ENCODE measurements at places on chromosomes 6 and 20. TPM values are rescaled to one million over a fixed set of nuclear protein-coding genes. Genes with fewer than 3 reads are reported as not detected.

SNAP91 gene
- 88.6 TPM for polyA plus RNA-seq

KCNK15 gene
- not detected for polyA plus RNA-seq

CYP24A1 gene
- polyA plus RNA-seq, result not detected

ZBTB46 gene
- polyA plus RNA-seq, result 15.0 TPM

SEMG1 gene
- polyA plus RNA-seq, result not detected

C20orf204 gene
- polyA plus RNA-seq, result 6.0 TPM

SLC22A2 gene
- polyA plus RNA-seq, result not detected

ADGRG6 gene
- polyA plus RNA-seq, result 0.37 TPM

PRPH2 gene
- not detected for polyA plus RNA-seq

SIRPD gene
- not detected for polyA plus RNA-seq

DEFB113 gene
- polyA plus RNA-seq, result not detected

KCNQ5 gene
- polyA plus RNA-seq, result 0.10 TPM

CST7 gene
- polyA plus RNA-seq, result not detected

OVOL2 gene
- not detected for polyA plus RNA-seq

PRICKLE4 gene
- polyA plus RNA-seq, result not detected

ADTRP gene
- polyA plus RNA-seq, result not detected

PLCG1 gene
- polyA plus RNA-seq, result 243 TPM

HLA-DRB5 gene
- polyA plus RNA-seq, result not detected

PPP1R11 gene
- 39.7 TPM for polyA plus RNA-seq

RIPPLY2 gene
- 5.0 TPM for polyA plus RNA-seq

ASIP gene
- not detected for polyA plus RNA-seq

KCNS1 gene
- not detected for polyA plus RNA-seq

COL21A1 gene
- polyA plus RNA-seq, result not detected

SOX18 gene
- polyA plus RNA-seq, result 0.12 TPM

CALHM5 gene
- polyA plus RNA-seq, result not detected

Measured in neural cell (in vitro differentiated cells).